ENCODE measurements at places on chromosomes 7 and 10. TPM values are rescaled to one million over a fixed set of nuclear protein-coding genes. Genes with fewer than 3 reads are reported as not detected.

The CCDC172 gene
- not detected for total RNA-seq

The MRLN gene
- total RNA-seq = not detected

The TFPI2 gene
- 0.30 TPM for total RNA-seq

The CDK14 gene
- total RNA-seq = 1.9 TPM

The PDZD8 gene
- total RNA-seq = 68.5 TPM

The CALML5 gene
- total RNA-seq = not detected

DNA sequence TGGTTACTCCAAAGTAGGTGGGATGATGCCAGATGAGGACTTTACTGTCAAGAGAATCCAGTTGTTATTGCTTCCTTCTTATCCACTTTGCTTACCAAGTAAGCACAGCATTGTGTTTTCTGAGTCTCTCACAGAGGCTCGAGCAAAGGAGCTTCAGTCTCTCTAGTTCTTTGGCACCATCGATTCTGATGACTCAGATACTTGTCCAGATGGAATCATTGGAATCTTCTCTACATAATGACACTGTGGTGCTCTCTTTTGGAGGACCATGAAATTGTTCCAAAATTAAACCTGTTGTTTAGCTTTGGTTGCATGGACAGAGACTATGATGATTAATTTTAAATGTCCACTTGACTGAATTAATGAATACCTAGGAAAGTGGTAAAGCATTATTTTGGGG is 132.6 kb downstream of the NXPH1 start:
- DNase-seq = no peak

- no peak for DNase-seq
Measured at GRCh38 chr7:99106411-99106810, 37.5 kb downstream of the SMURF1 start.

- peak; percentile 91 for DNase-seq
Measured at GRCh38 chr7:151085691-151086620, at the start of gene AGAP3. AGAP3 (plus strand) TSS chr7:151086475; CDS start chr7:151086742, 267 bp downstream.

The HMX2 gene
- total RNA-seq = 0.15 TPM

Measured in colonic mucosa (tissue), 4 donors.